AG10803 (cell line): ENCODE measurements at places on chromosomes 4 and X.

DNA sequence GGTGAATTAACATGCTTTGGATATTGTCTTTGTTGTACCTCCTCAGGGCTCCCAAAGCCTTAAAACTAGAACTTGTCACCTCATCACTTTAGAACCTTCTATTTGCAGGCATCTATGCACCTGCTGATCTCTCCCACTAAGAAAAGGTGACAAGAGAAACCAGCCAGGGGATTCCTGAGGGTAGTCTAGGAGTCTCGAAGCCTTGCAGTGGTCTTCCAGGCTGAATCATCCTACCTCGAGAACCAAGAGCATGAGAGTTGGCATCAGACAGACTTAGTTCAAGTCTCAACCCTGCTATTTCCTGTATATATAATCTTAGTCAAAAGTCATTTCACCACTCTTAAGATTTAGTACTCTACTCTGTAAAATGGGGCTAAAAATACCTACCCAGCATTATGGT lies 29.6 kb downstream of the RTL5 start:
- DNase-seq, result no peak

DNA sequence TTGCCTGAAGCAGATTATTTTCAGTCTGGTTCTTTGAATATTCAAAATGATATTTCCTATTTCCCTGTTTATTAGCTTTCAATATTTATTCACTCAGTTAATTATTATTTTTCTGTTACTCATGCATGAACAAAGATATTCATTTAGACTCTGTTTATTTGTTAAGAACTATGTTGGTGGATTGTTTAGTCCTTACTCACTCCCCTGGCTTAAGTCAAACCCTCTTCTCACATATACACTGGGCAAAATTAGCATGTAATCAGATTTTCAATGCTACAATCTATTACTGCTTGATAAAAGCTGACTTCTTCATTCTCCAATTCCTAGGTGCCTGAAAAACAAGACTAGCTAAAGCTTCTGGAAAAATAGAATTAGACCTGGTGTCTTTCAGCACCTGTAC lies 335.8 kb downstream of the FAT4 start:
- DNase-seq, result no peak

GRCh38 chrX:13175056-13175455 lies 130.6 kb upstream of the FAM9C start:
- no peak for DNase-seq

DNA sequence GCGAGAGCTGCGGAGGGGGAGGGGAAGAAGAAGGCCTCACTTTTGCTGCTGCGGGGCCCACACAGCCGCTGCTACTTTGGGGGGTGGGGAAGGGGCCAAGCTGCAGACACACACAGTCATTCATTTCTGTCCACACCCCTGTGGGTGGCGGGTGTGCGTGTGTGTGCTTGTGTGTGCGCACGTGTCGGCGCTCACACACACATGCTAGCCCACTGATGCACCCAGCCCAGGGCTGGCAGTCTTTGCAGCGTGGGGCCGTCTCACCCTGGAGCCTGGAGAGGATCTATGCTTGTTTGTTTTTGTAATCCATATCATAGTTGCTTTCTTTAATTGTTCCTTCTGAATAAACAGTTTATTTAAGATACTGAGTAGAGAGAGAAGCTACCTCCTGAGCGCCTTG lies 4.0 kb downstream of the DUSP9 start:
- DNase-seq, result no peak

DNA sequence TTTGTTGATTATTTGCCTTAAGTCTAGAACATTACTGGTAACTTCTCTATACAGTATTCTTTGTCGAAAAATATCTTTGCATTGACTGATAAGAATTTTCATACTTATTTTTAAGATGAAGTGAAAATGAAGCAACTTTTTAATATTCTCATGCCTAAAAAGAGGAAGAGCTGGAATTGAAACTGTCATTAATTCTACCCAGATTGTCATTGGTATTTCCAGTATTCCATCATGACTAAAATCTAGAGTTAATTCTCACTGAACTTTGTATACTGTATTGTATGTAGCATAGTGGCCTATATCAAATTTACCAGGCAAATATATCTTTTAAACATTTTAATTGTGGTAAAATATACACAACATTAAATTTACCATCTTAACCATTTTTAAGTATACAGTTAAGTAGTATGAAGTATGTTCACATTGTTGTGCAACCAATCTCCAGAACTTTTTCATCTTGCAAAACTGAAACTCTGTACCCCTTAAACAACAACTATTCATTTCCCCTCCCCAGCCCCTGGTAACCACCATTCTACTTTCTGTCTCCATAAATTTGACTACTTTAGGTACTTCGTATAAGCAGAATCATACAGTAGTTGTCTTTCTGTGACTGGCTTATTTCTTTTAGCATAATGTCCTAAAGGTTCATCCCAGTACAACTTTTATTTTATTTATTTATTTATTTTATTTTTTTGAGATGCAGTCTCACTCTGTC lies 24.3 kb upstream of the ZNF41 start:
- DNase-seq, result no peak

GRCh38 chr4:38094419-38094818 lies 134.2 kb downstream of the PTTG2 start:
- DNase-seq, result no peak

DNA sequence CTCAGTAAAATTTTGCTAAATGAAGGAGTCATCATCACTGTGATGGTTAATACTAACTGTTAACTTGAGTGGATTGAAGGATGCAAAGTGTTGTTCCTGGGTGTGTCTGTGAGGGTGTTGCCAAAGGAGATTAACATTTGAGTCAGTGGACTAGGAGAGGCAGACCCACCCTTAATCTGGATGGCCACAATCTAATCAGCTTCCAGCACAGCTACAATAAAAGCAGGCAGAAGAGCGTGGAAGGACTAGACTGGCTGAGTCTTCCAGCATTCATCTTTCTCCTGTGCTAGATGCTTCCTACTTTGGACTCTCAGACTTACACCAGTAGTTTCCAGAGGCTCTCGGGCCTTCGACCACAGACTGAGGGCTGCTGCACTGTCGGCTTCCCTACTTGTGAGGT lies 21.3 kb upstream of the WDR44 start:
- DNase-seq, result no peak

- no peak for DNase-seq
Observed at GRCh38 chr4:173802662-173803022, 272.6 kb upstream of the HAND2 start.

DNA sequence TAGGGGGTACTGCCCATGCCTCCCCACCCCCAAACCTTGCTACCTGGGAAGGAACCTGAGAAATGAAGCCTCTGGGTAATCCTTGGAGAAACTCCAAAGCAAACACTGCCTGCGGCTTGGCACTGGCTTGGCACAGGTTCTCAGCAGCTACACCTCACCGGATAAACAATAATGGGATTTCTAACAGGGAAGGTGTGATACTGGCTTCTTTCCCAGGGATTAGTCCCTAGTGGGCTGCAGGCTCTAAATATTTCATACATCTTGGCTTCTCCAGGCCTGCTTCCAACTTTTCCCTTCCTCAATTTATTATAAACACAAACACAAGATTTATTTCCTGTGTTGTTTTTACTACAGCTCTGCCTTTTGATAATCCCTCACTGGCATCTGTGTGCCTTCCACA lies 12.5 kb downstream of the SEC24D start:
- DNase-seq, result no peak

DNA sequence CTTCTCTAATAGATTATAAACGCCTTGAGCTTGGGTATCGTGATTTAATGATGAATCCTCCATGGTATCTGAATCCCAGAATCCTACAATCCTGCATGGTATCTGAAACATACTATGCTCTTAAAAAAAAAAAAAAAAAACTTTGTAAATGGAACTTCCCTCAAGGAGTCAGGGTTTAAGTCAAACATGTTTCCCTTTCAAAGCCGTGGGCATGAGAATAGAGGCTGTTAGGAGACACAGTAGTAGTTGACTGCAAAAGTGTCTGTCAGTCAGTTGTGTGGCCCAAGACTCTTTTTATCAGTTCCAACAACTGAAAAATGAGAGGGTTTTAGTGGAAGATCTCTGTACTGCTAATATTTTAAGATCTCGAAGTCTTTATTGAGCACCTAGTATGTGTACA lies 2.4 kb upstream of the HS3ST1 start:
- DNase-seq, result no peak

DNA sequence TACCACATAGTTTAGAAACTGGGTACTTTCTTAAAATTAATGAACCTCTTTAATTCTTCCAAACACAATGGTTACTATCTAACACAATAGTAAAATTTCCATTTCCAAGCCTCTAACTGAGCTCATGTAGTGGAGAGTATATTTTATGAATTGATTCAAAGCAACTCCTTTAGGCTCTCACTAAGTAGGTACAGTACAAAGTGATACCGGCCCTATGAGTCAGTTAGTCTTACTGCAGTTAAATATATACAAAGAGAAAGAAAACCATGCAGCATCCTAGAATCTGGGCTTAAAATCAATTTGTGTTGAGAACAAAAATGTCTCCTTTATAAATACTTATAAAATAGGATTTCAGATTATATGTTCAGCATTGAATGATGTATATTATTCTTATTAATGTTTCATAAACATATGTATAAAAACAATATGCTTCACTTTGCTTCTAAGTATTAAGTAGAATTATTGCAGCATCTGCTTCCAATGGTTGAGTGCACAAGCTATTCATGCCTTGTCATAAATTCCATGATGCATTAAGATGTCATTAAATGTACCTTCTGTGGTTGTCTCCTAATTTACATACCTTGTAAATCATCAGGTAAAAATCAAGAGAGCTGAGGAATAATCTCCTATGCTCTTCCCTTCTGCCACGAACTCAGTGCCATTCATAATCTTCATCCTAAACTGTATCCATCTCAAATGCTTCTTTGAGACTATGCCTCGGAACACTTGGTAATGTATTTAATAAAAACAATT lies 1037.8 kb downstream of the STPG2 start:
- no peak for DNase-seq

DNA sequence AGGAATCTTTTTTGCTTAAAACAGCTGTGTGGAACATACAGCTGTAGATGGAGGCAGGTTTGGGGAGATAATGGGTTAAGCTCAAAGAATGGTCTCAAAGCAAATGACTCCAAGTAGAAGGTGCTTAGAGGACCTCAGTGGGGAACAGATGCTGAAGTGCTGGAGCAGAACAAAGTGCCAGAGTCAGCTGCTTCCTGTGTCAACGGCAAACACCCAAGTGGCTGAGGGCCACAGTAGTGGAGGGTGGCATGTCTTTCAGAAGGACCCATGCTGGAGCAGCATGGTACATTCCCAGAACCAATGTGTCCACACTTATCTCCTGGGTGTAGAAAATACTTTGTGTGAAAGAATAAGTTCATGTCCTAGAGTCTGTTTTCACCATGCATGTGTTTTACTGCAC lies 197.5 kb downstream of the CCNG2 start:
- DNase-seq, result no peak

- no peak for DNase-seq
Observed at GRCh38 chr4:169183581-169183980, 87.2 kb downstream of the SH3RF1 start.

DNA sequence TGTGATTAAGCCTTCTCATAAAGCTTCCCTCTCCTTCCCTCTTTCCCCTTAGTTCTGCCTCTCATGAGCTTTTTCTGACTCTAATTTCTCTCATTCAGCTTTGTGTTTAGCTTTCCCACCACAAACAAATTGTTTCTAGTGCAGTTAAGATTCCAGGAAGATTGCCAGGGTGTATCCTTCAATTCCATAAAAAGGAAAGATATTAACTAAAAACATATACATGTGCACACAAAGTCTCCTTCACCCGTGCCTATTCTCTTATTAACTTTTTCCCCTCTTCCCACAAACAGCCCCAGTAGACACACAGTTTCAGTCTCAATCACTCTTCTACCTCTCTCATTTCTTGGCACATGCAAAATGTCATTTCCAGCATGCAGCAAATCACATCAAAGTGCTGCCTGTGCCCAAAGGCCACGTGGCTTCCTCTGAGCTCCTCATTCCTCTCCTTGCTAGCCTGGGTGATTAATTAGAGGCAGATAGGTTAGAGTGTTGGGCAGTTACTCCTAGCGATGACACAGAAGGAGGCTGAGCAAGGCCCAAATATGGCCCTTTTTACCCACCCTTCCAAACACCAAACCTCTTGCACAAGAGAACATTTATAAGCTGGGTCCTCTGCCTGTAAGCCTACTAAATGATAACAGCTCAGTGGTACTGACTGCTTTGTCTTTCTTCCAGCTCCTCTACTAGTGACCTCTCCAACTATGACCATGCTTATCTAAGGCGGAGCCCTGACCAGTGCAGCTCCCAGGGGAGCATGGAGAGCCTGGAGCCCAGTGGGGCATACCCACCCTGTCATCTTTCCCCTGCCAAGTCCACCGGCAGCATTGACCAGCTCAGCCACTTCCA lies 159.6 kb downstream of the SOWAHB start:
- peak; percentile 97 for DNase-seq

DNA sequence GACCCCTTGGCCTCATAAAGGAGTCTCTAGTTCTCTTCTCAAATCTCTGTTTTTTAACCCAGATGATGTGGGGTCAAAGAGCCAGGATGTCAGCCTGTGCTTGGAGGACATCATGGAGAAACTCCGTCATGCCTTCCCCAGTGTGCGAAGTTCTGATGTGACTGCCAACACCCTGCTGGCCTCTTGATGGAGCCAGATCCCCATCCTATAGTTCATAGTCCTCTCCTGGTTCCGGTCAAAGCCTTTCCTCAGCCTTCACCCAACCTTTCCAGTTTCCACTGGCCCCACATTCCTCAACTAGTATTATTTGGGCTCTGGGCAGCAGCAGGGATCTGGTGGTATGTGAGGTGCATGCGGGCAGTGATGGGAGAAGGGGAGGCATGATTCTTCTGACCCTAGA lies 30.7 kb downstream of the TAF7L start:
- DNase-seq, result peak; percentile 0
